ENCODE measurements at places on chromosomes 7 and 10.
A peak's percentile ranks its signal among the peaks of the same experiment; 100 is the strongest.

GRCh38 chr7:911791-912480, 35.6 kb downstream of the GET4 start:
- DNase-seq, result no peak

DNA sequence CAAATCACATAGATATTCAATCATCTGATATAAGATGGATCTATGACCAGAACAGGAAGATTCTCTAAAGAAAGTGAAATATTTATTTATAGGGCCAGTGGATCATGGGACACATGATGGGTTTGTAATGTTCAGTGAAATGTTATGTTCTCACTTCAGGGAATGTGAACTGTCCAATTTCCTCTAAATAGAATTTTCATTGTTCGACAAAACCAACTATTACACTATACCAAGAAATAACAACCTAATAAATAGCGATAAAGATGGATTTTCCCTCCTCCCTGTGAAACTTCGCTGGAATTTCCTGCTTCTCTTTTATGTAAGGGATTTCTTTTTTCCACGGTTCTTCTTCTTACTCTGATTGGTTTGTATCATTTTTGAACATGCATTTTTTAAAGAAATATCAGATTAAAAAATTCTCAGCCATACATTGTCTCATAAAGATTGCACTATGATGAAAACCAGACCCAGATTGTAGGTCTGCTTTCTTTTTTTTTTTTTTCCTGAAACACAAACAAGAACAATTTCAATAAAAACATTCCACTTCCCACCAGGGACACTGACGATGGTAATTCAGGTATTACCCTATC, 139.8 kb upstream of the ZEB1 start:
- DNase-seq, result no peak

DNA sequence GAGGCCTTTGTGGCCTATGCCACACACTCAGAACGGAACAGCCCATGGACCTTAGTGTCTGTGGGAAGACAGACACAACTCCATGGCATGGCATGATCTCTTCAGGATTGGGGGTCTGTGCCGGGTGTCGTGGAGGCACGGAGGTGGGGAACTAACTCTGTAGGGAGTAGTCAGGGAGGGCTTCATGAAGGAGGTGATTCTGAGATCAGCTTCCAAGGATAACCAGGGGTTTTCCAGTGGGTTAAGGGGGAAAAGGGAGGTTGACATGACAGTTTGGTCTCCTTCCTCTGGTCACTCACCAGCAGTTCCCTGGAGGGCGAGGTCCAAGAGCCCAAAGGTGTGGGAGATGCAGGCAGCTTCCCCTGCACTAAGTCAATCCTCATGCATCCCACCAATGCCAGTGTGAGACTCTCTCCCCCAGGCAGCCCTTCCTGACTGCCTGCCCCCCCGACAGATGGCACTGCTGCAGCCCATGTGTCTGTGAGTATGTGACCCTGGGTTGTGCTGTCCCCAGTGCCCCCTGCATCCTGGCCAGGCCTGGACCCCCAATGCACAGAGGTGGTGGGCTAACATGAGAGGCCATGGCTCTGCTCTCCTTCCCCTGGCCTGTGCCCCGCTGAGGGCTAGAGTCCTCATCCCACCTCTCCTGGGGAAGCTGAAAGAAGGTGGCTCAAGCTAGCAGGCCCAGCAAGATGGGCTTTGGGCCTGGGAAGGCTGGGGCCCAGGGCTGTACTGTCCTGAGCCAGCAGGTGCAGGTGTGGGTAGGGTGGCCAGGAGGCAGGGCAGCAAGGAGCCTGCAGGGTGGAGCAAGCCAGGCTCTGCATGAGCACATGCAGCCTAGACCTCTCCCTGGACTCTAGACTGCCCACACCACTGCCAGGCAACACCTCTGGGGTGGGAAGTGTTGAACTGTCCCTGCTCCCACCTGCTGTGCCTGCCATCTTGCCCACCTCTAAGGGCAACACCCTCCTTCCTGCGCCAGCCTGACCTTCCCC, 39.7 kb downstream of the RASGEF1A start:
- no peak for DNase-seq

- DNase-seq, result no peak
Measured at GRCh38 chr7:77239471-77239870, 39.9 kb upstream of the FGL2 start.

DNA sequence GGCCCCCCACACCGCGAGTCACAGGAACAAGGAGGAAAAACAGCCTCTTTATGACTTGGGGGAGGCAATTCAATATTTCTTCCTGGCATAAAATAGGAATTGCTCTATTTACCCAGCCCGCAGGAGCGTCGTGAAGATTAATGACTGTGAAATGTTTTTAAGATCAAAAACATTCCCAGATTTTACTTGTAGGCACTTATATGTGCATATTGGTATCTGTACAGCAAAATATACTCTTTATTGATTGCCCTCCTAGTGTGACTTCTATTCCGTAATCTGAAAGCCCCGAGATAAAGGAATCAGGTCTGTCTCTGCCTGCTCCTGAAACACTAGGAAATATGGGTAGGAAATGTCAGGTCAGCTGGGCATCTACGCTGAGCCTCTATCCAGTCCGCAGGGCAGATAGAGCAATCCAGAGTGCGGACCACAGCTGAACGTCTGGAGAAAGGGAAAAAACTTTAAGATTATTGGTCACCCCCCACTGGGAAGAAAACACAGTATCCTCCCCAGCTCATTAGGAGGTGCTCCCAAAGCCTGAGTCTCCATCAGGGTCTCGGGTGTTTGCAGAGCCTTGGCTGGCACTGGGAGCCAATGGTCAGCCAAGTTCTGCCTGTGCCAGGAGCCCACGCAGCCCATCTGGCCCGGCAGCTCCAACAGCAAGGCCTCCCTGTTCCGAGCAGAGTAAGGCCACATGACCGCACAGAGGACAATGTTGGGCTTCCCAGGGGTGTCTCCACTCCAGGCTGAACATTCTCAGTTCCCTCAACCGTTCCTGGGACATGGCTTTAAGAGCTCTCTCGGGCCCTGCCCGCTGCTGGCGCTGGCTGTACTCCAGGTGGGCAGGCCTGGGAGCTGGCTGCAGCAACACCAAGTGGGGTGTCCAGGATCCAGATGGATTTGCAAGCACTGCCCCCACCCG, 7.7 kb downstream of the CTBP2 start:
- peak; percentile 60 for DNase-seq

DNA sequence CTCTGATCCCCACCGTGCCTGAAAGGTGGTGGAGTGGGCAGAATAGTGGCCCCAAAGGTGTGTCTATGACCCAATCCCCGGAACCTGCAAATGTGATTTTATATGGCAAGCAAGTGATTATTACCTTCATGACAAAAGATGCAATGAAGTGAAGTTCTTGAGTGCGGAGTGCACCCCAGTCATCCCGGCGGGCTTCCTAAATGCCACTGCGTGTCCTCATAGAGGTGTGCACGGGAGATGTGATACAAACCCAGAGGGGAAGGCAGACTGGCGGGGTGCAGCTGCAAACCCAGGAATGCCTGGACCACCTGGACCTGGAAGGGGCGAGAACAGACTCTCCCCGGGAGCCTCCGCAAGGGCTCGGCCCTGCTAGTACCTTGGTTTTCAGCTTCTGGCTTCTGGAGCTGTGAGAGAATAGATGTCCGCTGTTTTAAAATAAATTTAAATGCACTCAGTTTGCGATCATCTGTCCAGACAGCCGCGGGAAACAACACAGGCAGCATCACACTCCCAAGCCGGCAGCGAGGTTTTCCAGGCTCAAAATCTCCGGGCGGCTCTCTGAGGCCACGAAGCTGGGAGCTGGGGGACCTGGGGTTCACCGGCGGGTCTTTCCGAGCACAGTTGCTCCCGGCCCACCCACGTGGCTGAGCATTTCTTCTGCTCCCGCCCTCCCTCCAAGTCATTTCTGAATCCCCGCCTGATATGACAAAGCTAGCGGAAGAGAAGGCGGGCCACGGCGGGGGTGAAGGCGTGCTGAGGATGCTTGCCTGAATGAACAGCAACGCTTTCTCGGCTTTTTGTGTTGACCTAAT, 50.4 kb upstream of the EBF3 start:
- DNase-seq, result no peak

- no peak for DNase-seq
Measured at GRCh38 chr7:55235801-55236200, 129.3 kb upstream of the LANCL2 start.

DNA sequence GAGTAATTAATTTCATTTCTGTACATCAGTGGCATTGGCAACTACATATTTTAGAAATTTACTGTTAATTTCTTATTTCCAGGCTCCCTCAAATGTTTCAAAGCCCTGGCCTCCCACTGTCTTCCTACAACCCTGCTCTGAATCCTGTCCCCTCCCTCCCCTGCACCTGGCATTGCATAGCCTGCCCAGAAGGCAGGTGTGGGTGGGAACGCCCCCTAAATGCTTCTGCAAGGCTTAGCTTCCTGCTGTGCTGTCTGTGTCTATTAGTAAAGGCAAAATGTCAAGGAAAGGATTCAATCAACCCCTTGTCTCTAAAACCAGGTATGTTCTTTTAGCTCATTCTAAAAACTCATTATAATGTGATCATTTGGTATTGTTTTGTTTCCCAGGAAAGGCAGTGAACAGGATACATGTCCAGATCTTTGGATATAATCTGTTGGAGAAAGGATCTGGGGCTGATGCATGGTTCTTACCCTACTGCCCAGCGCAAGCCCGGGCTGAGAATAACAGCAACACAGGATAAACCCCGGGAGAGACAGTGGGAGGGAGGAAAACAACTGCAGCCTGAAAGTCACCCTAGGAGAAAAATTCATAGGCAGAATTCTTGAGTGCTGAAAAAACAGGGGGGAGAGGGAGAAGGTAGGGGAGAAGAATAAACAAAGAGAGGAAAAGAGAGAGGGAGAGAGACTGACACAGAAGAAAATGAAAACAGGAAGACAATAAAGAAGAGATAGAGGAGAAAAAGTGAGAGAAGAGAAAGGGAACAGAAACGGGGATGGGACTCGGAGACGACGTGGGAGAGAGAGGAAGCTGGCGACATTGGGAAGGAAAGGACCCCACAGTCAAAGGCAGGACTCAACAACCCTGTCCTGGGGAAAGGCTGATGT, 589 bp downstream of the ZNF488 start:
- DNase-seq, result no peak

DNA sequence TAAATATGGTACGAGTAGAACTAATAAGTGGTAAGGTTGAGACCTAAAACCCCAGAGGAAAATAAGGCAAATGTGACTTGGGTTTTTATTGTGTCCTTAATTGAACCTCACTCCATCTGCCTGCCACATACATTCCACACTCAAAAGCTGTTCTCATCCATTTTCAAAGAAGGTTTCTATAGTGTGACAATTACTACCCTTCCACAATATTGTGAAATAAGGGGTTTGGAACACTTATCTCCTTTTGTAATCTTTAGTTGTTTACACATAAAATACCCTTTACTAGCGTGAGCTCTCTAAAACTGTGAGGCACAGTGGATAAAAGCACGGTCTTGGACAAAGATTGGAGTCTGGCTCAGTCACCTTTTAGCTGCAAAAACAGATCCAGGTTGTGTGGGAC, 166.6 kb downstream of the THSD7A start:
- DNase-seq, result no peak

GRCh38 chr10:87596351-87596750, 63.3 kb upstream of the PAPSS2 start:
- DNase-seq, result no peak

GRCh38 chr10:97498841-97499560, at the start of gene UBTD1:
Gene UBTD1, plus strand, starts transcription at chr10:97498924. Its CDS starts 280 bp downstream, at chr10:97499204.
- no peak for DNase-seq

- DNase-seq, result no peak
Measured at GRCh38 chr7:94810496-94810895, 96.9 kb upstream of the PPP1R9A start.

DNA sequence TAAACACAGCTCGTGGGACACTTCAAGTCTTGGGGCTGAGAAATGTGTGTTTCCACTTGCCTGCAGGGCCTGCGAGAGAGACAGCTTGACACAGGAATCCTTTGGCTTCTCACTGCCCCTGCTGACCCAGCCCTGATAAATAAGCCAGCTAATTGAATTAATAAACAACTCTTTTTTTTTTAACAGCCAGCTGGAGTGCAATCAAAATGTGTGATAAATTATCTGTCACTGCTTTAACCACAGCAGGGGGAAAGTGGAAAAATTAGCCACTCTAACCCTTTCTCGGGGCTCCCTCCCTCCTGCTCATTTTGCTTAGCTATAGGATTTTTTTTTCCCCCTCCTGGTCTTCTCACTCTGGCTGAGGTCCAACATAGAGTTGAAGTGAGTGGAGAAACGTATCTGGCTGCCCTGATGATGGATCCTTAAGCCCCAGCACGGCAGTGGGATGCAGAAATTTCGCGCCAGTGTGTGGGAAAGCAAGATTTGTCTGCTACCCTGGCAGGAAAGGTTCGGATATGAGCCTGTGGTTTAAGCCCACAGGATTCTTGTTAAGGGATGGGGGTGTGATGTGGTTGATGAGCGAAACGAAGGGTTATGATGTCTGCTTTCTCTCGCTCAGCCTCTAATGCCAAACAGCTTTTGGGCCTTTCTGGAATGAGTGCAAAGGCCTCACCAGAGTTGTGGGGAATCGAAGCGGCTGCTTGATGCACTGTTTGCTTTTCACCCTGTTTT, 173.8 kb downstream of the TRIL start:
- DNase-seq, result no peak

GRCh38 chr10:69216577-69217118, 3.5 kb upstream of the HKDC1 start:
- no peak for DNase-seq

- DNase-seq, result no peak
Measured at GRCh38 chr7:87672217-87672616, 44.0 kb downstream of the RUNDC3B start.

- DNase-seq, result no peak
Measured at GRCh38 chr10:86203162-86203905, 163.3 kb downstream of the GRID1 start.

GRCh38 chr7:21429021-21429420, 1.1 kb downstream of the SP4 start:
- DNase-seq, result no peak

GRCh38 chr7:99843808-99844207, 16.0 kb downstream of the CYP3A43 start:
- DNase-seq, result no peak

DNA sequence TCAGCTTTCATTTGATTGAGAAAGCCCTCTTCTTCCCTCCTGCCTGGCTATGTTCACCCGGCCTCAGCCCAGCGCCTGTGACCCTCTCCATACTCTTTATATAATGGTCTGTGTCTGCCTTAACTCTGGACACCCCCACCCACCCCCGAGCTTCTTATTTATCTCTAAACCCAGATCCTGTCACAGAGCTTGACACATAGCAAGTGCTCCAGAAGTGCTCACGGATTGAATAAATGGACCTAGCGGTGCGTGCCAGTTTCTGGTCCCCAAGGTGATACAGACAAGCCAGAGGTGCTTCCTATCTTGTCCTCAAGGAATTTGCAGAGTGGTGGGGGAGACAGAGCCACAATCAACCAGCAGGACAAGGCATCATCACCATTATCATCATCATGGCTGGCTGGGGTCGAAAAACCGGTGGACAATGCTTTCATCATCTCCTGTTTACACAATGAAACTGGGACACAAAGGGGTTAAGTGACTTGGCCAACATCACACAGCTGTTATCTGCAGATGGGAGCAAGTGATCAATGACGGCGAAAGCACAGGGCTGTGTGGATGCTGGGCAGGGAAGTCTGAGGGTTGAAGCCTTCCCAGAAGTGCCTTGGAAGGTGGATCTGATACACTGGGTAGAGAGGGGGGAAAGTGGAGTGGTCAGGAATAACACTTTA, 2.2 kb upstream of the LOXL4 start:
- DNase-seq, result no peak

GRCh38 chr10:85795460-85795859, 571.1 kb downstream of the GRID1 start:
- DNase-seq, result no peak

- no peak for DNase-seq
Measured at GRCh38 chr7:141115965-141116364, 42.1 kb downstream of the TMEM178B start.

All from brain pericyte (primary cell).